NCI-H1092 treated with DMSO at 0.1 percent for 48 hours (cell line): ENCODE measurements at places on chromosomes 13 and 19.

DNA sequence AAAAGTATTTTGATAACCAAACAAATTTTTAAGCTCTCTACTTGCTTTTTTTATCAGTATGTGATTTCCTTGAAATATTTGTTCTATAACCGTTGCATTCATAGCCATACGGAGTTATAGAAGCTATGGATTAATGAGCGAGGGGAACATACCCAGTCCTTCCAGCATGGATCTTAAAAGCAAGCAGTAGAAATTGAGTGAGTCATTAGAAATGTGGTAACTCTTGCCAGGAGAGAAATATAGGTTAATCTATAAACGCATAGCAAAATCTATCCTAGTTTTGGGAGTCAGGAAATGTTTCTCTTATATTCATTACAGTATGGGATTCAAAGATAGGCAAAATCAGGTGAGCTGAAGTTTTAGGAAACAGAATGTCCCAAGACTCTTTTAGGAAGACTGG lies 507.4 kb downstream of the DACH1 start:
- DNase-seq, result no peak

DNA sequence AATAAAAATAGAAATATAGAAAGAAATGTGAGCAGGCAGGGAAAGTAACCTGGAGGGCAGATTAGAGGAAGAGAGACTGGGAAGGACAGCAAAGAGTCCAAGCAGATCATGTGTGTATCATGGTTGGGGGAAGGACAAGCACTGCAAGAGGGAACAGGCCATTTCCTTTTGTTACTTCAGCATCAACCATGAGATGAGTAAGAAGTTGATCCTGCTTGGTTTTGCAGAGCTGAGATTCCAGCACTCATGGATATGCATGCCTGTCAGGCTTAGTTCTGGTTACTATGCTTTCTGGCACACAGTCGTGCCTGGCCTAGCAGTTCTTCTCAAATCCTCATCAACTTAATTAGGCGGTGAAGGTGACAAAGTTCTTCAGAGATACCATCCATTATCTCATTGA lies 18.1 kb downstream of the NALCN start:
- no peak for DNase-seq

GRCh38 chr13:109385242-109385560 lies 401.2 kb downstream of the IRS2 start:
- no peak for DNase-seq

DNA sequence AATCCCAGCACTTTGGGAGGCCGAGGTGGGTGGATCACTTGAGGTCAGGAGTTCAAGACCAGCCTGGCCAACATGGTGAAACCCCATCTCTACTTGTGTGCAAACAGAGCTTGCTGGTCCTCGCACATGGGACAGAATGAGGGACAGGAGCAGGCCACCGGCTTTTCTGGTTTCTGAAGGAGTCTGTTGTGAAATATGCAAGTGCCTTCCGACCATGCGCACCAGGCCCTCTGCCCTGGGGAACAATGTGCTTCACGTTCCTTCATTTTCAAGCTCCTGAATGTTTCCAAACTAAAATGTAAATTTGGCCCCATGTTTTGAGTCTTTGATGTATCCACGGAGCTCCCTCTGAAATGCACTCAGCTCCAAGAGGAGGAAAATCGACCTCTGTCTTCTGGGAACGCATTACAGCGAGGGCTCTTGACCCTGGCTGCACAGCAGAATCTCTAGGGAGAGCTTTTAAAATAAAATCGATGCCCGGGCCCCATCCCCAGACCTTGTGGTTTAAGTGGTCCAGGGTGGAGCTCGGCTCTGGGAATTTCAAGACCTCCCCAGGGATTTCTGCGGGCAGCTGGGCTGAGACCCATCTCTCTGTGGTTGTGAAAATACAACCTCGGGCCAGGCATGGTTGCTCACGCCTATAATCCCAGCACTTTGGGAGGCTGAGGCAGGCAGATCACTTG lies 9.3 kb upstream of the ACP4 start:
- no peak for DNase-seq

- DNase-seq, result peak; percentile 77
These were observed 1419.8 kb downstream of the UQCRFS1 start for GRCh38 chr19:27793128-27793643.
